ENCODE measurements at places on chromosomes 7 and 10. TPM values are rescaled to one million over a fixed set of nuclear protein-coding genes. Genes with fewer than 3 reads are reported as not detected.

Gene FAM25A
- not detected for total RNA-seq

Gene LBX1
- not detected for total RNA-seq

Gene NUTM2E
- 0.11 TPM for total RNA-seq

Gene ZNF277
- total RNA-seq = 14.7 TPM

Gene SKIDA1
- total RNA-seq = 0.24 TPM

Gene NEUROG3
- not detected for total RNA-seq

Gene TAS2R4
- 0.62 TPM for total RNA-seq

Gene TYSND1
- 16.3 TPM for total RNA-seq

Gene SMKR1
- total RNA-seq = 11.6 TPM

Gene WIPF3
- not detected for total RNA-seq

Gene HMX2
- not detected for total RNA-seq

Gene BICC1
- not detected for total RNA-seq
